ENCODE measurements at places on chromosomes 12 and 14.

- DNase-seq = no peak
These were observed 72.9 kb upstream of the ELK3 start for GRCh38 chr12:96121271-96121711.

GRCh38 chr12:95789126-95790032 is 1.2 kb downstream of the NTN4 start:
- no peak for DNase-seq

- DNase-seq = no peak
These were observed 2.8 kb downstream of the TMX1 start for GRCh38 chr14:51242545-51243490.

DNA sequence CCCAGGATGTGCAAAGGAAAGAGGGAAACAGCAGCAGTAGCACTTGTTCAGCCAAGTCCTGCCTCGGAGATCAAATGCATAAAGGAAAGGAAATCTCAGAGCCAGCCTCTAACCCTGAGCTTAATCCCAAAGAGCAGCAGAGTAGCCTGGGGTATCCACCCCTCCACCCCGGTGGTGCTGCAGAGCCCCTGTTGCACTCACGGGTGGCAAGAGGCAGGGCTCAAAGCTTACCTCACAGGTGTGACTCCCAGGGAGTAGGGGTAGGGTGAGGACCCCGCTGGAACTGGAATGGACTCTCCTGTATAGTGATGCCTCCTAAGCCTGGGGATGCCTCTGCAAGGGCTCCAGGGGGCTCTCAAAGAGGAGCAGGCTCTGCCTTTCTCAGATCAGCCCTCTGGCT is 211.1 kb downstream of the CACNA1C start:
- no peak for DNase-seq

DNA sequence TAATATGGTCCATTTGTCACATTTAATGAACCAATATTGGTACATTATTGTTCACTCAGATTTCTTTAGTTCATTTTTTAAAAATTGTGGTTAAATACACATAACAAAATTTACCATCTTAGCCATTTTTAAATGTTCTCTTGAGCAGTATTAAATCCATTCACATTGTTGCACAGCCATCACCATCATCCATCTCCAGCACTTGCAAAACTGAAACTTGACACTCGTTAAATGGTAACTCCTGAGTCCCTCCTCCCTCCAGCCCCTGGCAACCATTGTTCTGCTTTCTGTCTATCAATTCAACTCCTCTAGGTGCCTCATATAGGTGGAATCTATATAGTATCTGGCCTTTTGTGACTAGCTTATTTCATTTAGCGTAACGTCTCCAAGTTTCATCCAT is 86.4 kb downstream of the ACACB start:
- DNase-seq = no peak

DNA sequence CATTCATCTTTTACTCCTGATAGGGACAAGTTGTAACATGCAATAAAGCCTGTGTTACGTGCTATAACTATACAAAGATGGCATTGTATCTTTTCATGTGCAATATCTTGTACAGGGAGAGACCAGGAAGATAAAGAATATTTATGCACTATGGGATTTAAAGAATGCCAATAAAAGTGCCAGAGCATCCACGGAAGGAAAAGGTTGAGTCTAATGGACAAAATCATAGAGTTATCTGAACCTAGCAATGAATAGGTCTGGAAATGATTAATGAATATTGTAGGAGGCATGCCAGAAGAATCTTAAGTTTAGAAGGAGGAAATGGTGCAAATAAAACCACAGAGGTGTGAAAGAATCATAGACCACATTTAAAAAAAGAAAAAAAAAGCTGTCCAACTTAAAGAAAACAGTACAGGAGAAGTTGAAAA is 263.9 kb downstream of the KCNC2 start:
- no peak for DNase-seq

DNA sequence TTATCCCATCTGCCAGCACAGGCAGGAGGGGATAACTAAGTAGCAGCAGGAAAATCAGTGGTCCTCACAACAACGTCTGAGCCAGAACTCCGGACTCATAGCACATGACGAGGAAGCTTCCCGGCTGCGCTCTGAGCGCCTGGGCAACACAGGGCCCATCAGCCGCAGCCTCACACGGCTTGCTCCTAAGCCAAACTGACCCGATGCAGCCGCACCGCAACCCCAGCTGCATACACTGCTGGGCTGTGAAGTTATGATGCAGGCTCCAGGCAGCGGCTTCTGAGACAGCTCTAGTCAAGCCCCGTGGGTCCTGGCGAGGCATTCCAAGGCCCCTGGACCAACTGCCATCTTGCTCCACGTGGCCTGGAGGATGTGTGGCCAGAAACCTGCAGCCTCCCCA is 28.1 kb downstream of the ZFYVE21 start:
- no peak for DNase-seq

GRCh38 chr12:112061137-112061536 is 47.4 kb downstream of the NAA25 start:
- DNase-seq = no peak

- no peak for DNase-seq
These were observed 36.3 kb downstream of the RPS29 start for GRCh38 chr14:49549881-49550280.

DNA sequence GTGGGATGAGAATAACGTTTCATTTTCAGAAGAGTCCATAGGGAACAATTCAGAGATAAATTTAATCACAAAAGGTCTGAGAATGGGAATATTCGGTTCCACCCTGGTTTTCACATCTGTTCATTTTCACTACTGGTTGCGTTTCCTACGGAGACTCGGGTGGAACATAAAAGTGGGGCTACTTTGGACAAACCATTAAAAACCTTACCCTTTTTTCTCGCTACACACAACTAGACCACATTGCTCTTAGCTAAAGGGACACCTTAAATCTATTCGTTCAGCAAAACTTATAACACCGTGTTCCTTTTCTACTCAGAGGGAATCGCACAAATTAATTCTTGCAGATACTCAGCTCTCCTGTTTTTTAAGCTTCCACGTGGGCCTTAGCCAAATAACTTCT is 1.0 kb upstream of the SUDS3 start:
- no peak for DNase-seq

DNA sequence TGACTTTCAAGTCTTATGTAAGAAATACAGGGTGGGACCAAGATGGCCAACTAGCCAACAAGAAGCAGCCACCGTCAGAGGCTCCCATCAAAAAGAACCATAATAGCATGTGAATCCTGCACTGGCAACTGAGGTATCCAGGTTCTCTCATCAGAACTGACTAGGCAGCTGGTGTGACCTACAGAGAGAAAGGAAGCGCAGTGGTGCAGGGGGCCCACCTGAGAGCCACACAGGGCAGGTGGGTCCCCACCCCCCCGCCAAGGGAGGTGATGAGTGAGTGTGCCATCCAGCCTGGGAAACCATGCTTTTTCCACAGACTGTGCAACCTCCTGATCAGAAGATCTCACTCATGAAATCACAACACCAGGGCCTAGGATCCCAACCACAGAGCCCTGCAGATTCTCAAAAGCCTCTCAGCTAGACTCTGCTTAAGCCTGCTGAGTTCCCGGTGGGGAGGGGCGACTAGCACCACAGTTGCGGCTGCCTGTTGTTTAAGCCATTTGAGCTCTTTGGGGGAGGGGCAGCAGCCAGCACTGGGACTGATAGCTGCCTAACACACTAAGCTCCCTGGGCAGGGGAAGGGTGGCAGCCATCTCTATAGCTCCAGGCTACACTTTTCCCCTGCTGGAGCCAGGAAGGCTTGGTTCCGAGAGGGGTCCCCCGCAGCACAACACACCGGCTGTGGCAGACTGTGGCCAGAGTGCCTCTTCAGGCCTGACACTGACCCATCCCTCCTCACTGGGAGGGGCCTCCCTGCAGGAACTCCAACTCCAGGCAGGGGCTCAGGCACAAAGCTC is 75.3 kb downstream of the GARIN6 start:
- no peak for DNase-seq

DNA sequence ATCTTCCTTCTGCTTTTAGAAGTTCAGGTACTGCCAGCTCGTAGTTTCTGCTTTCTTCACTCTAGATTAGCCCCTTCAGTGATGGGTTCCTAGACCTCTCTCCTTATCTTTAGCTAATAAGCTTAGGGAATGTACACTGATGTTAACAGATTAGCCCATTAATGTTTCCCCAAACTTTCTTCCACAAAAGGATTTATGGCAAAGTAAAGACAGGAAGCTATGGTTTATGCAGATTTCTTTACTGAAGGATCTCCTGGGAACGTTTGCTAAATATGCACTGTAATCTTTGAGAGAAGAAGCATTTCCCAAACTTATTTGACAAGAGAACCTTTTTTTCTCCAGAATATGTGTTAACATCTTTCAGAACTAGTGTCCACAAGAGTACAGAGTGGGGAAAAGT is 4.2 kb downstream of the SOCS4 start:
- DNase-seq = no peak

- DNase-seq = no peak
These were observed 217.4 kb upstream of the PWP1 start for GRCh38 chr12:107468182-107468581.

DNA sequence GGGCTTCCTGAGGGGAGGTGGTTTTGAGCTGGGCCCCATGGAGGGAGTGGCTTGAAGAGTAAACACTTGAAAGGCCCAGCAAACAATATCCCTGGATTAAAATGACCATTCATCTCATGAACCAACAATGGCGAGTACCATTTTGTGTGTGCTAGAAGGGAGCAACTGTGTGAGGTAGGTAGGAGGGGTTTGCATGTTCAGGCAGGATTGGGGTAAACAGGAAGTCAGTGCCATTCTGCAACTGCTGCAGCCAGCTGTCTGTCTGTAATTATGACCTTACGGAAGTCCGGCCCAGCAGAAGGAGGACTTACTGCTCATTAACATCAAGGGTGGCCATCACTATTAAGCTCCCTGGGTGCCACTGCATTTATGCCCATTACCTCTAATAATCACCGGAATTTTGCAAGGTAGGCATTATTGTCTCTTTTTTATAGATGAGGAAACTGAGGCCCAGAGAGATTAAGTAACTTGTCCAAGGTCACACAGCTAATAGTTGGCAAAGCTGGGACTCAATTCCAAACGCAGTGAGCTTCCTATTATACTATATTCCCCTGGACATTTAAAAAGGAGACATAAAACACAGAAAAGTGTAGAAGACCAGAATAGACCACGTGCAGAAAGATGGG is 16.6 kb upstream of the IFI27L2 start:
- DNase-seq = no peak

- no peak for DNase-seq
These were observed 57.1 kb downstream of the DYRK2 start for GRCh38 chr12:67705394-67706370.

- no peak for DNase-seq
These were observed 99.9 kb downstream of the PPM1H start for GRCh38 chr12:62834971-62835547.

GRCh38 chr14:32980902-32981501 is 42.3 kb downstream of the NPAS3 start:
- no peak for DNase-seq

DNA sequence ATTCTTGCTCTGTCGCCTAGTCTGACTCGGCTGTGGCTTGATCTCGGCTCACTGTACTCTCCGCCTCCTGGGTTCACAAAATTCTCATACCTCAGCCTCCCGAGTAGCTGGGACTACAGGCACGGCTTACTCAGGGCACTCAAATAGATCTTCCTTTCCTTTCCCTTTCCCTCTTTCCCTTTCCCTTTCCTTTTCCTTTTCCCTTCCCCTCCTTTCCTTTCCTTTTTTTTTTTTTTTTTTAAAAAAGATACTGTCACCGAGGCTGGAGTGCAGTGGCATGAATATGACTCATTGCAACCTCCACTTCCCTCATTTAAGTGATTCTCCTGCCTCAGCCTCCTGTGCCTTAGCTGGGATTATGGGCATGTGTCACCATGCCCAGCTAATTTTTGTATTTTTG is 86.0 kb downstream of the AEBP2 start:
- DNase-seq = no peak

GRCh38 chr14:102688290-102688689 is 89.0 kb upstream of the TRAF3 start:
- DNase-seq = no peak

DNA sequence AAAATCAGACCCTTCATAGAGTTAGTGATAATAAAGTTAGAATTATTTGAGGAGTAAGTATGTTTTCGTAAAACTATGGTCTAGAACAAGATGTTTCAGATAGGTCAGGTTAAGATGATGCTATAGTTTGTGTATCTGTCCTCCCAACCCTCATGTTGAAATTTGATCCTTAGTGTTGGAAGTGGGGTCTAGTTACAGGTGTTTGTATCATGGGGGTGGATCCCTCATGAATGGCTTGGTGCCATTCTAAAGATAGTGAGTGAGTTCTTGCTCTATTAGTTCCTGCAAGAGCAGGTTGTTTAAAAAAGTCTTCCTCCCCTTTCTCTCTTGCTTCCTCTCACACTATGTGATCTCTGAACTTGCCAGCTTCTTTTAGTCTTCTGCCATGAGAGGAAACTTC is 707.3 kb upstream of the FOXG1 start:
- no peak for DNase-seq

DNA sequence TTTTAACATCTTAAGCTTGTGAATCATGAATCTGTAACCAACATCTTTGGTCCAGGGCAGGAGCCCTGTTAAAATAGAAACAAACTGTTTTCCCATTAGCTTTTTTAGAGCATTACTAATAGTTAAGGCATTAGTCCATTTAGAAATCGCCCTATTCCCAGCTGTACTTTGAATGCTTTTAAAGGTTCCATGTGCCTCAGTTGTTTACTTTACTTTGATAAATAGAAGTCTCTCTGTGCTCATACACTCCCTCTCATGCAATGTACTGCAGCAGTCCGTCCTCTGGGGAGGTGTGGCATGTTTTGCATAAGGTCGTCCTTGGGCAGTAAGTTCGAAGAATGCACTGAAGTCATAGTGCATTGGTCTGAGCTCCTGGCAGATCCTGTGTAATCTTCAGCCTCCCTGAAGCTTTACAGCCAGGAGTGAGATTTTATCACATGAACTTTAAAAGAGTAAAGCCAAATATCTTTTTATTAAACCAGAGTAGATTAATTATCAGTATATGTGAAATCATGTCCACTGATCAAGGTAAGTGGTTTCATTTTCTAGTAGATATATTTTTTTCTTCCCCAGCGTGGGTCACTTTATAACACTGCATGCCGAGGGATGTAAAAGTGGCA is 134.7 kb downstream of the FGD4 start:
- no peak for DNase-seq

- peak; percentile 84 for DNase-seq
These were observed 123.0 kb upstream of the PZP start for GRCh38 chr12:9331218-9331626.

- DNase-seq = no peak
These were observed 6.1 kb upstream of the TEP1 start for GRCh38 chr14:20419419-20419818.
